ENCODE measurements at places on chromosomes 5 and 9. TPM values are rescaled to one million over a fixed set of nuclear protein-coding genes. Genes with fewer than 3 reads are reported as not detected.

- DNase-seq = no peak
Measured at GRCh38 chr5:42858031-42858643, 46.4 kb upstream of the SELENOP start.

The ANKRD55 gene
- 0.09 TPM for total RNA-seq

The FCHO2 gene
- total RNA-seq = 41.8 TPM

DNA sequence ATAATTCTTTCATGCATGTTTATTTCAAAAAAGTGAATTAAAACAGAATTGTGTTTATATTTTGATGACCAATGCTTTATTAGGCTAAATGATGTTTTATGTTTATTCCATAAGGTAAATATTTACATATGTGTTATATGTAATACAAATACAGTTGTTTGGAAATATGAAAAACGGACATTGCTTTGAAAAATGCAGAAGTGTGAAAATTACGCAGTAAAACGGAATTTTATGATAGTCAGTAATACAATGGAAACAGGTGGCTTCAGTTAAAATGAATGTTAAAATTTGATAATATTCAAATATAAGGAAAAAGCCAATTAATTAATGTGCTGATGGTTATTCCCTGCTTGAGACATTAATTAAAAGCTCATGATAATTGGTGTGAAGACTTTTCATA, 1633.8 kb downstream of the MAT2B start:
- no peak for DNase-seq

DNA sequence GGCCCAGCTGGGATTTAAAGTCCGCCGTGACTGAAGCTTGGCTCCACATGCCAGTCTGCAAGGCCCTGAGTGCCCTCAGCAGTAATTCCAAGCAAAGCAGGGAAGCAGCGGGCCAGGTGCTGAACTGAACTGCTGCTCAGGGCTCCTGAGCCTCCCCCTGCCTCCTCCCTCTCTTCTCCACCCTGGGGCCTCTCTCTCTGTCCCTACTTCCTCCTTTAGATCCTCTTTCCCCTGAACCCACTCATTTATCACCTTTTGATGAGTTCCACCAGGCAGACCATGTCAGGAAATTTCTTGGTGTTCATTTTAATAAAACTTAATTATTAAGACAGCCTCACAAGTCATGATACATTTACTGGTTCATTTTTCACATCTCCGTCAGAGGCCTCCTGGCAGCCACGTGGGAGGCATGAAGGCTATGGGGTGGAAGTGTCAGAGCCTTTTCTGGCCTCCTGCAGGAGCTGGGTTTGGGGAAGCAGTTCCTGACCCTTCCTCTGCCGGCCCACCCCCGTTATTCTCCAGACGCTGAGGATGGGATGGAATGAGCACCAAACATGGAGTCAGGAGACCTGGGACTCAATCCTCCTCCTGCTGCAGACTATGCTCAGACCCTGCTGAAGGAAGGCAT, 32.2 kb upstream of the KCNIP1 start:
- DNase-seq = no peak

DNA sequence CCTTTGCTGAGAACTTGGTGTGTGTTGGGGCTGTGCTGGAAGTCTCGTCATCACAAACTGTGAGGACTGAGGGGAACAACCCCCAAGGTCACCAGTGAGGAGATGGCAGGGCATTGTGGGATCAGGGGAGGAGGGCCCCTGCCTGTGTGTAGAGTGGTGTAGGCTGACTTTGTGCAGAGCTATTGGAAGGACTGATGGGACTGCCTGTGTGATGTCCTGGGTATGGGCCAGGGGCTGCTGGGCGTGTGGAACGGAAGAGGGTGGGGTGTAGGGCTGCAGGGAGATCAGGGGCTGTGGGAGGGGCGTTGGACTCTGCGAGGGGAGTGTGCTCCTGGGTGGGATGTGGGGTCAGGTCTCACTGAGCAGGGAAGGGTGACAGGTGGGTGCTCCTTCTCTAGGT, 3.6 kb downstream of the WNK2 start:
- DNase-seq = no peak
